ENCODE measurements at places on chromosomes 4 and X. TPM values are rescaled to one million over a fixed set of nuclear protein-coding genes. Genes with fewer than 3 reads are reported as not detected.

The IL2 gene
- not detected for total RNA-seq

The ADH6 gene
- total RNA-seq: under 0.01 TPM

The PWWP3B gene
- 5.2 TPM for total RNA-seq

The S100P gene
- not detected for total RNA-seq

The SAGE1 gene
- not detected for total RNA-seq

The IRS4 gene
- total RNA-seq: not detected

The PCYT1B gene
- total RNA-seq: 0.86 TPM

The SFRP2 gene
- not detected for total RNA-seq

The IL13RA2 gene
- total RNA-seq: 2.3 TPM

The PDZD4 gene
- total RNA-seq: 0.32 TPM

The TEX11 gene
- not detected for total RNA-seq

The GSX2 gene
- total RNA-seq: not detected

The EDA gene
- total RNA-seq: not detected

The ENOPH1 gene
- total RNA-seq: 36.7 TPM

The KCND1 gene
- total RNA-seq: 2.6 TPM

The CT45A3 gene
- total RNA-seq: not detected

The ZNF711 gene
- total RNA-seq: 0.86 TPM

The PCDH19 gene
- total RNA-seq: 0.32 TPM

The FREM3 gene
- not detected for total RNA-seq

The ITGB1BP2 gene
- 6.5 TPM for total RNA-seq

The BLOC1S4 gene
- 12.6 TPM for total RNA-seq

The MAP7D3 gene
- 14.5 TPM for total RNA-seq

The SLITRK4 gene
- total RNA-seq: 6.1 TPM

The CLRN2 gene
- total RNA-seq: not detected

The EDA2R gene
- total RNA-seq: 8.1 TPM

The UGT2A1 gene
- not detected for total RNA-seq

The NOX1 gene
- under 0.01 TPM for total RNA-seq

The TCEAL5 gene
- total RNA-seq: not detected
